B cell (primary cell): ENCODE measurements at places on chromosomes 11 and 22. TPM values are rescaled to one million over a fixed set of nuclear protein-coding genes. Genes with fewer than 3 reads are reported as not detected.

DNA sequence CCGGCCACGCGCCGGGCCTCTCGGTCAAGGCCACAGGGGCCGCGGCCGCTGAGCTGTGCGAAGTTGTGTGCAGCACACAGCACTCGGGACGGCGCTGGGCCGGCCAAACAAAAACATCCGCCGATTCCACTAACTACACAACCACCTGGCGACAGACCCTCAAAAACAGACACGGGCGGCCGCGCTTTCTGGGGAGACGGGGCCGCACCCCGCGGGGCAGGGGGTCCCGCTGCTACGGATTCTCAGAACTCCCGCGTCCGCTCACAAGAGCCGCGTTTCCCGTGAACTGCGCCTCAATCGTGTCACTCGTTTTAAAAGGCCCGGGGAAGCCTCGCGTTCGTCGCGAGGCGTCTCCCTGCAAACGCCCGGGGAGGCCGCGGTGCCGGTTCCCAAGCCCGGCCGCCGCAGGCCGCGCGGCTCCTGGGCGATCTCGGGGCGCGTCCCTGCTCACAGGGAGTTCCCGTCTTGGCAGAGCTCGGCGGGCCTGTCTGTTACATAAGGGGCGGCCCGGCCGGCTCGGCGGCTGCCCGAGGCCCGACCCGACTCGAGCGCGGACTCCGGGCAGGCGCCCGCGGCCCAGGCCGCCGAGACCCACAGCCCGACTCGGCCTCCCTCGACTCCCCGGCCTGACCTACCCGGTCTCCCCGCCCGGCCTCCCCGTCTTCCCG, 936 bp downstream of the BRD1 start:
- peak overlapping the region; percentile 66 for H3K4me3 ChIP-seq
- H3K36me3 ChIP-seq: no peaks in the 10 kb centered on the region
- H3K27me3 ChIP-seq: no peaks in the 10 kb centered on the region
- H3K27ac ChIP-seq: peak overlapping the region; percentile 70
- peak; percentile 74 for DNase-seq

- no peak overlapping the region for H3K27ac ChIP-seq
- H3K27me3 ChIP-seq: peaks cover 31% of the 10 kb centered on the region
- no peak for DNase-seq
- H3K36me3 ChIP-seq: no peaks in the 10 kb centered on the region
- H3K4me3 ChIP-seq: no peak overlapping the region
- peaks cover 29% of the 10 kb centered on the region for H3K4me1 ChIP-seq
Measured at GRCh38 chr11:64710418-64711137, 12.4 kb downstream of the NRXN2 start.

DNA sequence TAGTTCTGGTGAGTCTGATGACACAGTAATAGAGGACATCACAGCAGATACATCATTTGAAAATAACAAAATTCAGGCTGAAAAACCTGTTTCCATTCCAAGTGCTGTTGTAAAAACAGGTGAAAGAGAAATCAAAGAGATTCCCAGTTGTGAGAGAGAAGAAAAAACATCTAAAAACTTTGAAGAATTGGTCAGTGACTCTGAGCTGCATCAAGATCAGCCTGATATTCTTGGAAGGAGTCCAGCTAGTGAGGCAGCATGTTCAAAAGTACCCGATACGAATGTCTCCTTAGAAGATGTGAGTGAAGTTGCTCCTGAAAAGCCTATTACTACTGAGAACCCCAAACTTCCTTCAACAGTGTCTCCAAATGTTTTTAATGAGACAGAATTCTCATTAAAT, 38.7 kb downstream of the RTN3 start:
- DNase-seq: no peak
- no peaks in the 10 kb centered on the region for H3K4me1 ChIP-seq
- H3K4me3 ChIP-seq: no peak overlapping the region
- no peaks in the 10 kb centered on the region for H3K36me3 ChIP-seq

DNA sequence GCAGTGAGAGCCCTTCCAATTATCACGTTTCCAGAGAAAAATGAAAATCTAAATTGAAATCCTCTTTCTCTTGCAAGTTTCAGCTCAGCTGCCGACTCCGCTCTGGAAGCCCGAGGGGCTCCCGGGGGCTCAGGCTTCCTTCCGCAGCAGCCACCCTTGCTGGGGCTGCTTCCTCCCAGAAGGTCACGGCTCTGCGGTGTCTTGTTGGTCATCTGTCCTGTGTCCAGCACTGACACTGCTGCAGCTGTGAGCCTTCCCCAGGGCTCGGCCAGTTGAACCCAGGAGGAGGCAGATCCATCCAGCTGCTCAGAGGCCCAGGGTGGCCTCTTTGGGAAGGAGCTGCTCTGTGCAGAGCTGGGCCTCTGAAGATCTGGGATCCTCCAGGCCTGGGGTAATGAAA, 1337.2 kb downstream of the TBC1D22A start:
- H3K4me3 ChIP-seq: no peak overlapping the region
- peaks cover 71% of the 10 kb centered on the region for H3K4me1 ChIP-seq
- no peaks in the 10 kb centered on the region for H3K36me3 ChIP-seq
- DNase-seq: peak; percentile 16
- no peak overlapping the region for H3K27ac ChIP-seq

SBF2 gene
- 17.7 and 20.6 TPM in 2 replicates for total RNA-seq

DNA sequence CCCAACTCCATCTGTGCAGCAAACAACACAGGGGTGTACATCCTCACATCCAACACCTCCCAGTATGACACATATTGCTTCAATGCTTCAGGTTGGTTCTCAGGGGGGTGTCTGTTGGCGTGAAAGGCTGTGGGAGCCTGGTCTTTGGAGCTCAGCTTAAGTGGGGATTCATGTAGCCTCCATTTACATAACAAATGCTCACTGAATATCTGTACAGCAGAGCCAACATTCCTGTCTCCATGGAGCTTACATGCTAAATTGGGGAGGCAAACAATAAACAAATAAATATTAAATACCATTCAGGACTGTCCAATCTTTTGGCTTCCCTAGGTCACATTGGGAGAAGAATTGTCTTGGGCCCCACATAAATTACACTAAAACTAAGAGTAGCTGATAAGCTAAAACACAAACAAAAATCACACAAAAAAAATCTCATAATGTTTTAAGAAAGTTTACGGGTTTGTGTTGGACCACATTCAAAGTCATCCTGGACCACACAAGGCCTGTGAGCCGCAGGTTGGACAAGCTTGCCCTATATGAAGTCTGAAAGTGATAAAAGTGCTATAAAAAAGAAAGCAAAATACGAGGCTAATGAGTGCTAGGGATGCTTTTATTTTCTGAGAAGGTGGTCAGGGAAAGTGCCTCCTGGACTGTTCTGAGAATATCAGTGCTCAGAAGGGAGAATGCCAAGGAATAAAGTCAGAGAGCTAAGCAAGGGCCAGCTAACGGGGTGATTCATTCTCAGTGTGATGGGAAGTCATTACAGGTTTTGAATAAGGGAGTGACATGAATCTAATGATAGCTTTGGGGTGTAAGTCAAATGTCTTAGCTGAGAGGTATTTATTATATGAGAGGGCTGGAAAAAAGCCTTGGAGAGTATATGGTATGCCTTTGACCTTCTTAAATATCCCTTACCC, 41.6 kb downstream of the CD44 start:
- no peaks in the 10 kb centered on the region for H3K27me3 ChIP-seq
- H3K4me3 ChIP-seq: no peak overlapping the region
- H3K4me1 ChIP-seq: peaks cover 43% of the 10 kb centered on the region
- no peak for DNase-seq
- peaks cover 83% of the 10 kb centered on the region for H3K36me3 ChIP-seq

DNA sequence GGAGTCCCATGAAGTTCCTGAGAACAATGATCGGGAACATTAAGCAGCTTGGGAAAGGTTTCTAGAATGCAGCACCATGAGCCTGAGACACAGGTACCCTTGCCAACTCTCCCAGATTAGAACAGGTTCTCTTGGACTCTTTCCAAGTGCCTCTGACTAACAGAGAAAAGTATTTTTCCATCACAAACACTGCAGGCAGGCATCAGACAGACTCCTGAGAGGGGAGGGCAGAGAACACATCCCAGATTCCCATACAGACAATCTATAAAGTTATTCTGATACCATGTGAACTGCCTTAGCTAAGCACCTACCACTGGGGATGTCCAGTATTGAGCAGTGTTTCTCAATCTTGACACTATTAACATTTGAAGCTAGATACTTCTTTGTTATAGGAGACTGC, 27.3 kb downstream of the SERGEF start:
- no peak overlapping the region for H3K4me3 ChIP-seq
- no peaks in the 10 kb centered on the region for H3K4me1 ChIP-seq
- H3K36me3 ChIP-seq: peaks cover 53% of the 10 kb centered on the region
- no peak for DNase-seq

- H3K4me3 ChIP-seq: no peak overlapping the region
Measured at GRCh38 chr22:24703101-24703500, 71.4 kb downstream of the PIWIL3 start.

DNA sequence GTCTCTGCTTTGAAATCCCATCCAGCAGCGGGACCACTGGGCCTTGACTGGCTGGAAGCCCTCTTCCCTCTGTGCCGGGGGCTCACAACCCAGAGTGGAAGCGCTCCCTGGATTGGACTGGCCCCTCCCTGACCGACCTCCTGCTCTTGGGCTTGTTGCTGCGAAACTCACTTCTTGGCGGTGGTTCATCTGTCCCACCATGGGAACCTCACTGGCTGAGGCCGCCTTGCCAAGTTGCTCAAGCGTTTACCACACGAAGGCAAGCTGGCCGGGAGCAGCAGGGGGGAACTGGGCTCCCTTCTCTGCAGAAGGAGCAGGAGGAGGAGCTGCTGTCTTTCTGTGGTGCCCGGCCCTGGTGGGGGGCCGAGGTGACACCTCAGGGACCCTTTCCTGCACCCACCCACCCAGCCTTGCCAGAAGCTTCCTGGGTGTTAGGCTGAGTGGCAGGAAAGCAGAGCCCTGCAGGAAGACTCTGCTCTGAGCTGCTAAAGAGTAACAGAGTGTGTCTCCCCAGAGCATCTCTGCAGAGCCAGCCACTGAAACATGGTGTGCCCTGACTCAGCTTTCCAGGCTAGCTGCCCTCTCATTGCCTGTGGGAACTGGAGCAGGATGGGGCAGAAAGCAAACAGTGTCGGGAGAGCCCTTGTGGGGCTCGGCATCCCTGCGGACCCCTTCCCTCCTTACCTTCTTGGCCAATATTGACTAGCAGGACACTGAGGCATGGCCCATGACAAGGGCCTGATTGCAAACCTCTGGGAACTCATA, 88.5 kb upstream of the ALX4 start:
- H3K4me3 ChIP-seq: no peak overlapping the region
- H3K36me3 ChIP-seq: no peaks in the 10 kb centered on the region
- peaks cover 11% of the 10 kb centered on the region for H3K27me3 ChIP-seq
- no peak for DNase-seq
- no peak overlapping the region for H3K27ac ChIP-seq

- H3K27ac ChIP-seq: no peak overlapping the region
- H3K27me3 ChIP-seq: no peaks in the 10 kb centered on the region
- no peak for DNase-seq
- no peaks in the 10 kb centered on the region for H3K4me1 ChIP-seq
Measured at GRCh38 chr22:34379825-34380224, 459.5 kb upstream of the LARGE1 start.

DNA sequence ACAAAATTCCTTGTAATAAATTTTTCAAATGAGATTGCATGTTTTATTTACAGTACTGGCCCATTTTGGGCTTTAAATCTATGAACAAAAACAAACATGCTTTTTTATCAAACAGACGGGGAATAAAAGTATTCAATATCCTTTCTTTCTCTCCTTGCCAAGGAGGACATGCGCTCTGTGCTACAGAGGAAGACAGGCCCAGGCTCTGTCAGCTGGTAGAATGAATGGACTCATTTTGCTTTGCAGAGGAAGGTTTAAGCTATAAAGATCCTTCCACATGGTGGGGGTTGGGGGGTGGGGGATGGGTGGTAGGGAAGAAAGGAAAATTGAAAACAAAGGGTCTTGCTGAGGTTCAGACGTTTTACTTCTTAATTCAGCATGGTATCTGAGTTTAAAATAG, 575.6 kb downstream of the INSC start:
- no peaks in the 10 kb centered on the region for H3K36me3 ChIP-seq
- no peaks in the 10 kb centered on the region for H3K4me1 ChIP-seq
- no peak for DNase-seq
- no peak overlapping the region for H3K4me3 ChIP-seq
- no peak overlapping the region for H3K27ac ChIP-seq
- H3K27me3 ChIP-seq: no peaks in the 10 kb centered on the region

C11orf42 gene
- total RNA-seq: not detected in 2 replicates

- H3K27me3 ChIP-seq: no peaks in the 10 kb centered on the region
- peaks cover 13% of the 10 kb centered on the region for H3K4me1 ChIP-seq
- DNase-seq: no peak
- no peak overlapping the region for H3K27ac ChIP-seq
Measured at GRCh38 chr11:117194267-117194666, 4.9 kb upstream of the TAGLN start.

DNA sequence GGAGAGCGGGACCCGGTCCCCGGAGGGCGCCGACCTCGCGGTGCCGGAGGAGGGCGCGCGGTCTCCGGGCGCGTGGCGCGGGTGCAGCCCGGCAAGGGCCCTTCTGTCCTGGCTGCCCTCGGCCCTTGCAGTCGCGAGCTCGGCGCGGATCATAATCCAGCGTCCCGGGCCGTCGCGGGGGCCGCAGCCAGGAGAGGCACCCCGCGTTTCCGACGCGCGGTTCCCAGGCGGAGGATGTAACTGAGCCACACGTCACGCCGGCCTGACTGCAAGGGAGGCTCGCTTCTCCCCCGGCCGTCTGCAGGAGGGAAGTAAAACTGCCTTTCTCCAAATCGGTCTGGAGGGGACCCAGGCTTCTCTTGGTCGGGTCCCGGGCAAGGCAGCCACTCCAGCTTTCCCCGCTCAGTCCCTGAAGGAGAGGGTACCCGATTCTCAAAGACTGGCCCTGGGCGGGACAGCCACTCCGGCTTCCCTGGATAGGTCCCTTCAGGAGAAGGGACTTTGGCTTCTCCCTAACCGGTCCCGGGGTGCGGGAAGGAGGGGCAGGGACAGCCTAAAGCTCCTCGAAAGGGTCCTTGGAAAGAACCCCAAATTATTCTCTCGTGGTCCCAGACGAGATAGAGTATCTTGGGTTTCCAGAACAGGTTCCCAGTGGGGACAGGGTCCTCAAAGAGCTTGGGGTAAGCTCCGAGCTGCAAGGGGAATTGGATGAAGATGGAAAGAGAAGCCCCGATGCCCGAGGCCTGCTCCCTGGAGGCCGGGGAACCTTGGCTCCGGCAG, 836 bp downstream of the SPON1 start:
- no peaks in the 10 kb centered on the region for H3K36me3 ChIP-seq
- H3K27ac ChIP-seq: no peak overlapping the region
- peaks cover 58% of the 10 kb centered on the region for H3K27me3 ChIP-seq

DNA sequence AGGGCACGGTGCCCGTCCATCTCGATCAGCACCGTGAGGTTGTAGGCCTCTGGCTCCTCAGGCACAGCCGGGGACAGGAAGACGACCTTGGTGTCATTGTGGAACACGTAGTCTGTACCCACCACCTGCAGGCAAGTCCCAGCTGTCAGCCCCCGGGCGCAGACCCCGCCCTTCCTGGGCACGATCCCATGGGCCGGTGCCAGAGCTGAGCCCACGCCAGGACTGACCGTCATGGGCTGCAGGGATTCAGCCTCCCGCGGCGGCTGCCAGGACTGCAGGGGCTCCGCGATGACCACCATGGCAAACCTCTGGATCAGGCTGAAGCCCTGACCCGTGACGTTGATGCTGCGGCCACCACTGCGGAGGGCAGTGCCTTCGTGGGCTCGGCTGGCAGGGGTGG, 11.8 kb upstream of the MAPK11 start:
- H3K27me3 ChIP-seq: no peaks in the 10 kb centered on the region
- no peak overlapping the region for H3K4me3 ChIP-seq
- H3K36me3 ChIP-seq: no peaks in the 10 kb centered on the region
- H3K27ac ChIP-seq: no peak overlapping the region
